Activated CD4-positive, alpha-beta T cell treated with anti-CD3 and anti-CD28 coated beads for 36 hours (primary cell): ENCODE measurements at places on chromosomes 5 and 9. TPM values are rescaled to one million over a fixed set of nuclear protein-coding genes. Genes with fewer than 3 reads are reported as not detected.
A peak's percentile ranks its signal among the peaks of the same experiment; 100 is the strongest.

OR2K2 gene
- not detected for total RNA-seq

FAXDC2 gene
- 0.14 TPM for total RNA-seq

TMEM252 gene
- total RNA-seq = not detected

JAK2 gene
- total RNA-seq = 19.4 TPM

CDKN2B-AS1 gene
- total RNA-seq = 0.23 TPM

TERT gene
- 8.5 TPM for total RNA-seq

PAEP gene
- total RNA-seq = not detected

GRCh38 chr9:91075279-91075678 lies 273.7 kb downstream of the SYK start:
- no peak for DNase-seq

DNA sequence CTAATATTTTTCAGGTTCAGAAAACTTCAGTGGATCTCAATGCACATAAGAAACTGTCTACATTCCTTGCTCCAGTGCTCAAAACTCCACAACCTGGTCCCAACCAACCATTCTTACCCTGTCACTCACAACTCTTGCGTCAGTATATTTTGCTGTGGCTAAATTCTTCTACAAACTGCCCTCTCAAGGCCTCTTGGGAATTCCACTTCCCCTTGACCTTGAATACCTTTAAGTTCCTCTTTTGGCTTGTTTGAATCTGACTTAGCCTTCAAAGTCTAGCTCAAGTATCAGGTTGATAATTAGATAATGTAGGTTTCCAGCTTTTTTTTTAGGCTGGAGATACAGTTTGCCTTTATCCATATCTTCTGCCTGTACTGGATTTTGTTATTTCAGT lies 128.3 kb downstream of the SLF1 start:
- no peak for DNase-seq

GRCh38 chr5:68217528-68217927 lies 2.0 kb downstream of the PIK3R1 start:
- no peak for DNase-seq

GRCh38 chr9:115847216-115847615 lies 306.4 kb upstream of the PAPPA start:
- no peak for DNase-seq

- DNase-seq = no peak
Observed at GRCh38 chr5:140565024-140565779, 574 bp downstream of the SLC35A4 start.

- DNase-seq = no peak
Observed at GRCh38 chr9:136564379-136564988, 18.6 kb upstream of the NOTCH1 start.

GRCh38 chr5:175623088-175623487 lies 34.8 kb upstream of the HRH2 start:
- DNase-seq = no peak

GRCh38 chr9:136024696-136025316 lies 63.6 kb upstream of the UBAC1 start:
- DNase-seq = no peak

- DNase-seq = peak; percentile 3
Observed at GRCh38 chr9:134178768-134179551, 14.6 kb upstream of the RNU6ATAC start.

DNA sequence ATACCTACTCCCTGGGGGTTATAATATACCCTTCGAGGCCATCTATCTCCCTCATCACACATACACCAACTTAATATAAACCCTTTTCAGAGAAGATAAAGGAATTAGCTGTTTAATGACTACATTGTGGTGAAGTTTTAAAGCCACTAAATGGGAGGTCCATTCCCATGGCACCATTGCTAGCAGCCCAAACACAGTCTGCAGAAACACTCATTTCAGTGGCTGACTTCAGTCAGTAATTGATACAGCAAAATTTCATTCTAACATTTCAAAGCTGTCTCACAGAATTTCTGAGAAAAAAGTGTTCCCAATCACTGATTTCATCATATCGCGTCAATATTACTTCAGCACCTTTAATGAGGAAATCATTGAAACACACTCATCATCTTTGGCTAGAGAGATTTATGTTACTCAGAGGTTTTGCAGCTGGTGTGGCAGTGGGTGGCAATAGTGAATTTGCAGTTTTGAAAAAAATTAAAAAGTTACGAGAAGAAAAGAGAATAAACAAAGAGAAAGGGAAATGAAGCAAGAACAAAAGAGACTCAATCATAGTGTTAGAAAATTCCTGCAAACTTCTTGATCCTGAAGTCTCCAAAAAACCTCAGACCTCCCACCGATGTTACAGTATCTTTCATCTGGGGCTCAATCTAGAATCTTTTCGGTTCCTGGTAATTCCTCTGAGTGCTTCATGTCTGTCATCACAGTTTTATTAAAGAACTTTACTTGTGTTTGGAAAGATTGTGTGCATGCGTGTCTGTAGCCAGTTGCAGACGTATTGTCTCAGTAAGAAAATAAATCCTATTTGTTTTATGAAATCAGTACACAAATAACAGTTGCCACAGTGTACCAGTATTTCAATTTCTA lies 105.0 kb downstream of the ERCC6L2 start:
- DNase-seq = no peak

DNA sequence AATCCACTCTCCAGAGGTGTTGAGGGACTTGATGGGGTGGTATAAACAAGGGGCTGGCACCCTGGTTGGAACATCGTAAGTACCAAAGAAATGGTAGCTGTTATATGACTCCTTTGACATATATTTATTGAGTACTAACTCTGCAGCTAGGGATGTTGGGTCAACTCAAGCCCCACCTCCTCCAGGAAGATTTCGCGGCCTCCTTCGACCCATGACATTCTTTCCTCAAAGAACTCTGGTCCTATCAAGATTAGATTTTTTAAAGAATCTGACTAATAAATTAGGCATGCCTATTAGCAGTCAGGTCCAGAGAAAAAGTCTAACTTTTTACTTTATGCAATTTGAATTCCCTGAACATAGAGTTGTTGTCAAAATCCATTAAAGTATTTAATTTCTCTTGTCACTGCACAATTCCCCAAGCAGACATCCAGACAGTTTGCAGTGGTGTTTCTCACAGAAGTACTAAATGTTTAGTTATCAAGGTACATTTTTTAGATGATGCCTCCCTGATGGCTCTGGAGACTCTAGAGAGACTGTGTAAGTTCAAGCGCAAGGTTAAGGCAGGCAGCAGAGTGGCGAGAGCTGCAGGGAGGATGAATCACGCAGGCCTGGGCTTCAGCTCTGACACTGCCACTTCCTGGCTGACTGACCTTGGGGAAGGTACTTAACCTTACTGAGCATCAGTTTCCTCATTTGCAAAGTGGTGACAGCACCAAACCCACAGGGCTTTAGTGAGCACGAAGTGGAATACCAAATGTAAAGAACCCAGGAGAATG lies 209.6 kb downstream of the TTLL11 start:
- DNase-seq = no peak

- DNase-seq = no peak
Observed at GRCh38 chr9:24451346-24451745, 94.4 kb downstream of the IZUMO3 start.

- DNase-seq = no peak
Observed at GRCh38 chr9:22065431-22066200, 56.5 kb upstream of the CDKN2B start.

DNA sequence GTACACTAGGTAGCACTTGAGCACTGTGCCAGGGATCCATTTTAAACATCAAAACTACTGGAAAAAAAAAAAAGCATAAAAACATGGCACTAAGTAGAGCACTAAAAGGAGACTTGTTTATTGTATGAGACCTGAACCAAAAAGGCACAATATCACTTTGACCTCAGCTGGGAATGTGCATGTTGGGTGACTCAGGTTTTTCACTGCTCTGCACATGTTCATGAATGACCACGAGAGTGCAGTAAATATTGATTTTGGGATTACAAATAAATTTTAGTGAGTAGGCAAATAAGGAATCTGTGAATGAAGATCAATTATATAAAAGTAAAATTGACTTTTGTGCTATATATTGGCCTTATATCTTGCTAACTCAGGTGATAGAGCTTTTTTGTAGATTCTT lies 11.8 kb downstream of the RMI1 start:
- no peak for DNase-seq
